ENCODE measurements at places on chromosomes 2 and 18.

DNA sequence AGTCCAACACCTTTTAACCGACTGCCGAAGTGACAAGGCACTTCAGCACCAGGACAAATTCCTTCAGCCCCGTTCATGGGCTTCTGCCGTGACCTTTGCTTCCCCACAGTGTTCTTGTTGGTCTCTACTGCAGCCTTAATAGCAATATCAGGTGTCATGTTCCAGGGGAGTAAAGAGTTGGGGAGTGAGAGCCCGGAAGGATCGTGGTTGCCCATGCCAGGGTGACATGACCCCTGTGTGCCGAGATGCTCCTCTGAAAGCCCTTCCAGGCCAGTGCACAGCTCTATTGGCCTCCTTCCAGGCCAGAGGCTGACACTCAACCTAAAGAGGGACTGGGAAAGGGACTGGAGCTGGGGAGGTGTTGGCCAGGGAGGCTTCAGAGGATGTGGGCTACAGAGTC lies 279.2 kb downstream of the CYRIA start:
- no peak for DNase-seq

DNA sequence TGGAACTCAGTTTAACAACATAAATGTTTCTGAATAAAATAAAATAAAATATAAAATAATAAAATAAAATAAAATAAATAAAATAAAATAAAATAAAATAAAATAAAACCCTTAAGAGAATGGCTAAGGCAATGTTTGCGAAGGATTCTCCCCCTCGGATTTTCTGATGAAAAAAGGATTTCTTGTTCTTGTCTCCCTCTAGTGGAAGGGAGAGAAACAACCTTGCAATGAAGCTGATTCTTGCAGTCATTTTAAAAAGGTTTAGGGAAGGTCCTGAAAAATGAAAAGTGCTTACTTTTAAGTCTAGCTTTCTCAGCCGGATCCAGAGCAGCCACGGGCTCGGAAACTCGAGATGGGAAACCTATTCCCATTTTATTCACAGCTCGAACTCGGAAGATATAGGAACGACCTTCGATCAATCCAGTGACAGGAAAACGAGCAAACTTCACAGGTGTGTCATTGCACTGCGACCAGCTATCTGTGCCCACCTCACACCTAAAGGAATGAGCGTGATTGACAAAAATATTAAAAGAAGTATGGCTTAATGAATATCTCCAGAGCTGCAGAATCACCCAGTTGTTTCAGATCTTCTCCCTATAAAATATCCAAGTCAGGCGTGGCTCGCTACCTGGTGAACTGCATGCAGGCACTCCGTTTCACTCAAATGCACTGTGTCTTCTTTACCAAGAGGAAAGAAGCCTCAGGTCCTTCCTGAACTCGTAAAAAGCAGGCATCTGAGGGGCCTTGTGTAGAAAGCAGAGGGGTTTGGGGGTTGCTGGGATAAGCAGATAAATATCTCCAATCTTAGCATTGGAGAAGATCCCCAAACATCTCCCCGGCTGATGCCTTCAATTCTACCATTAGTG lies 68.1 kb downstream of the MYOM1 start:
- no peak for DNase-seq

DNA sequence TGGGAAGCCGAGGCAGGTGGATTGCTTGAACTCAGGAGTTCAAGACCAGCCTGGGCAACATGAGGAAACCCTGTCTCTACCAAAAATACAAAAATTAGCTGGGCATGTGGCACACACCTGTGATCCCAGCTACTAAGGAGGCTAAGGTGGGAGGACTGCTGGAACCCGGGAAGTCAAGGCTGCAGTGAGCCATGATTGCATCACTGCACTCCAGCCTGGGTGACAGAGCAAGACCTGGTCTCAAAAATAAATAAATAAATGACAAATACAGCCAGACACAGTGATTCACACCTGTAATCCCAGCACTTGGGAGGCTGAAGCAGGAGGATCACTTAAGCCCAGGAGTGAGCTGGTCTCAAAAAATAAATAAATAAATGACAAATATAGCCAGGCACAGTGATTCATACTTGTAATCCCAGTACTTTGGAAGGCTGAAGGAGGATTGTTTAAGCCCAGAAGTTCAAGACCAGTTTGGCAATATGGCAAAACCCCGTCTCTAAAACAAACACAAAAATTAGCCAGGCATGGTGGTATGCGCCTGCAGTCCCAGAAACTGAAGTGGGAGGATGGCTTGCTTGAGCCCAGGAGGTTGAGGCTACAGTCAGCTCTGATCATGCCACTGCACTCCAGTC lies 6.2 kb downstream of the KANSL3 start:
- DNase-seq, result no peak

DNA sequence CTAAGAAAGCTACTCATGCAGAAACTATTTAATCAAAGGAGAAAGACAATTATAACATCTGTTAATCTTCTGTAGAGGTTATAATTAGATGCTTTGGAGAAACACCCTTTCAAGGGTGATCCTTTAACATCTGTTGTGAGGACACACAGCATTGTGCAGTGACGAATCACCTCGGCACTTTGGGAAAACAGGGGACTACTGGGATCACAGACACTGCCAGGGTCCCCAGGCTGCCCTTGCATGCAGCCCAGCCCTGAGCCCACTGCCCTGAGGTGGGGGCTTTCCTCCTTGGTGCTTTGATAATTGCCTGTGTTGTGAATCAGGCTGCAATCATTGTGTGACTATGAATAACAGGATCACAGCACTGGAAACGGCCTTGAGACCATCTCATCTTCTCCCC lies 10.6 kb downstream of the NCKAP5 start:
- DNase-seq, result no peak

- peak; percentile 25 for DNase-seq
These were observed 89.9 kb downstream of the MAPK4 start for GRCh38 chr18:50649821-50650220.

DNA sequence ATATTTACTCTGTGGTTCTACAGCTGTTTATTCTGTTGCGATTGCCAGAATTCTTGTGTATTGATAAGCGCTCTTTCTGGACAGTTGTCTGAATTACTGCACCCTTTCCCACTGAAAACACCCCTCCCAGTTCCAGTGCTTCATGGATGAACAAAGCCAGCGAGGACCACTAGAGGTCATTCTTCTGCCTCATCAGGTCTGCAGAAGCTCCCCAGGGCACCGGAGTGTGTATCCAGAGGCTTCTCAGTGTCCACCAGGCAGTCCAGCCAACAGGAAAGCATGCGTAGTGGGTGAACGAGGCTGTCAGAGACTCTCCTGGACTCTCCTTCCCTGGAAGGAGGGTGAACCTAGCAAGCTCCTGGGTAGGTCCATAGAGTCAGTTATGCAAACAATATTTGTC lies 40.6 kb upstream of the INHBB start:
- DNase-seq, result peak; percentile 47

GRCh38 chr2:15050483-15050882 lies 418.0 kb downstream of the LRATD1 start:
- DNase-seq, result no peak

GRCh38 chr2:102009557-102009956 lies 17.8 kb downstream of the IL1R2 start:
- no peak for DNase-seq

DNA sequence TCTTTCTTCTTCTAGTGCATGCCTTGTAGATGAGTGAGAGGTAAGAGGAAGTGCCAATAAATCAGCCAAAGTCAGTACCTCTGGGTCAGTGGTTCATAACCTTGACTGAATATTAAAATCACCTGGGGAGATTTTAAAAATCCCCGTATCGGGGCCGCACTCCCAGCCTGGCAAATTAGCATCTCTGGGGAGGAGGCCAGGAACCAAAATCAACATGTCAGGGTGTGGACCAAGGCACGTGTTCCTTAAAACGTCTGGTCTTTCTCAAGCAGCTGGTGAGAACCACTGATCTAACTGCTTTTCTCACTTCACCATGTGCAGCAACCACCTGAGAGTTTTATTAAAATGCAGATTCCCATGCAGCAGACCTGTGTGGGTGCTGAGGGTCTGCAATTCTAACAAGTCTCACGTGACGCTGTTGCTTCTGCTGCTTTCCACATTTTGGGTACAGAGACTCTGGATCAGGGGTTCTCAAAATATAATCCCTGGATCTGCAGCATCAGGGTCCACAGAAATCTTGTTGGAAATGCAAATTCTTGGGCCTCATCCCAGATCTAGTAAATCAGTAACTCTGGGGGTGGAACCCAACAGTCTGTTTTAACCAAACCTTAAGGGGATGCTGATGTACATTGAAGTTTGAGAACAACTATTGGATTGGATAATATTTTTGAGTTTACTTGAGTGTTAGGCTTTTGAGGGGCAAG lies 49.5 kb downstream of the CHST9 start:
- DNase-seq, result no peak

DNA sequence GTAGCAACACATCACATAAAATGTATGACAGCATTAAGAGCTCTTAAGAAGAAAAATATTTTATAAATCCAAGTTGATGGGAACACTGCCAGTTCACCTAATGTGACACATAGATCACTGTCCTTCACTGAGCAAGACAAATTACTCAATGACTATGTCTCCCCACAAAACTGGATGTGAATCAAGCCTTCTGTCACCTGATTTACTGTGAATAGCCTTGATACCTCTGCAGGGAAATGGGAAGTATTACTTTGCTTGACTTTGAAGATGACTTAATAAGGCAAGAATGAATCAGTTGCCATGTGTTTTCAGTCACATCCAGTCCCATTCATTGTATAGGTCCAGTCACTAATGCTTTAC lies 94.6 kb downstream of the NYAP2 start:
- DNase-seq, result no peak

- no peak for DNase-seq
These were observed 112.9 kb downstream of the PLB1 start for GRCh38 chr2:28608500-28609424.

- DNase-seq, result no peak
These were observed 359.9 kb upstream of the FSHR start for GRCh38 chr2:49514201-49514600.

GRCh38 chr18:21342372-21342771 lies 100.3 kb downstream of the GREB1L start:
- no peak for DNase-seq

DNA sequence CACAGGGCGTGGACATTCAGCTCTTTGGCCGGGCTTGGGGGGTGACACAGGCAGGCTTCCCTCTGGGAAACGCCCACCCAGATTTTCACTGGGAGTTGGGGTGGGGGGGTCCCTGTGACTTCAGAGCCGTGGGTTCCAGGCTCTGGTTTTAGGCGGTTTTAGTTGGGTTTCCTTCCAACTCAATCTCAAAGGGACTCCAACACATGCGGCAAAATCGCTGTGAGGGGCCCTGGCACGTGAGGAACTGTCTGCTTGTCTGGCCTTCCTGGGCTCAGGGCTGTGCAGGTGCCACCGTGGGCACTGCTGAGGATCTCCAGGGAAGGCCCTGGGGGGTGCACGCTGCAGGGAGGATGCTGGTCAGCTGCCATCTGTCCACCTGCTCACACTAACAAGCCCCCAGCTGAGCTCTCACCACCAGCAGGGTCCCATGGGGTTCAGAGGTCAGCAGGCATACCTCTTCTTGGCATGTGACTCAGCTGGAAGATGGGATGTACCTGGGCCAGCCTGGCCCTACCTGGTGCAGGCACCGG lies 11.7 kb downstream of the HS6ST1 start:
- no peak for DNase-seq

- no peak for DNase-seq
These were observed 107.1 kb downstream of the NDUFA10 start for GRCh38 chr2:239917957-239918481.

DNA sequence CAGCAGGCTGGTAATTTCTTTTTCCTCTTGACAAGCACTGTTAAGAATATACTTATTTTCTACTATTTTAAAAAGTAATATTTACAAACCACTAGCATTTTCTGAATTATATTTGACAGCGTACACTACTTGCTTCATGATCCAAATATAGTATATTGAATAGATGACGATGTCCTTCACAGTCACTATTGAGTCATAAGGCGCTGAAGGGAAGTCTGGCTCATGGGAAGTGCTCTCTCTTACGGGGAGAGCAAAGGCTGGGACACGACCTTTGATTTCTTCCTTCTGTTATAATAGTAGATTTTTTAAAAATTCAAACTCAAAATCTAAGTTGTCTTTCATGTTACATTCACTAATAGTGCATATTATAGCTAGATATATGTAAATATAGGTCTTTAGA lies 357.1 kb downstream of the SOCS6 start:
- DNase-seq, result no peak

DNA sequence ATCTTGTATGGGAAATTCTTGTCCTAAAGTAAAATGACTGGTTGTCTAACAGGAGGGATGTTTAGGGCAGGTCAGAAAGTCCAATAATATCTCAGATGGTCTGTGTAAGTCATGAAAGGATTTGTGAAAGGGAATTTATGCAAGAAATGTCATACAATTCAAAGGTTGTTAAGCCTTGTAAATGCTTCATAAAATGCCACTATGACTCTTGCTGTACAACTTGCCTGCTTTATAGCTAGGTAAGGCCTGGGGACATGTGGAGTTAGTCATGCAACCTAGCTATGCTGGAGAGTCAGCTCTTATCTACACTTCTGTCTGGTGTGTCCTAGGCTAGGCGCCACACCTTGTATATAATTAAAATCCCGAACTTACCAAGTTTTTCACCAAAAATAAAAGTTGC lies 36.9 kb upstream of the VWA3B start:
- DNase-seq, result no peak

GRCh38 chr2:159290289-159290907 lies 3.9 kb upstream of the WDSUB1 start:
- DNase-seq, result no peak

GRCh38 chr2:205563646-205564045 lies 118.7 kb upstream of the NRP2 start:
- no peak for DNase-seq

GRCh38 chr2:239609162-239609561 lies 208.3 kb upstream of the HDAC4 start:
- DNase-seq, result no peak

DNA sequence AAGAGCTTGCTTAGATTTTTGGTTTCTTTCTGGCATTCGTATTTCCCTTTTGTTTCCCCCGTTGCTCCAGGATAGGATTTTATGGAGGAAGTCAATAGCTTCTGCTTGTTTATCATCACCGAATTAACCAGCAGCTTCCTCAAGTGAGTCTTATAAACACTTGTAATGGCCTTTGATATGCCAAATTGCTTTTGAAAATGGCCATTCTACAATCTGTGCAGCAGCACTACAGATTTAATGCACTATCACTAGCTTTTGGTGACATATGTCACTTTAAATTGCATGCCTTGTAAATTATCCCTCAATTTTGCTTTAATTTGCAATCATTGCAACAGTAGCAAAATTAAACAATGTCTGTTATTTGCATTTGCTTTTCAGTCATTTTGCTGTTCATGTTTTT lies 774.7 kb downstream of the METTL4 start:
- no peak for DNase-seq

GRCh38 chr2:179022685-179023084 lies 27.3 kb downstream of the CCDC141 start:
- DNase-seq, result no peak

- DNase-seq, result no peak
These were observed 108.1 kb downstream of the MYT1L start for GRCh38 chr2:2222931-2223330.

DNA sequence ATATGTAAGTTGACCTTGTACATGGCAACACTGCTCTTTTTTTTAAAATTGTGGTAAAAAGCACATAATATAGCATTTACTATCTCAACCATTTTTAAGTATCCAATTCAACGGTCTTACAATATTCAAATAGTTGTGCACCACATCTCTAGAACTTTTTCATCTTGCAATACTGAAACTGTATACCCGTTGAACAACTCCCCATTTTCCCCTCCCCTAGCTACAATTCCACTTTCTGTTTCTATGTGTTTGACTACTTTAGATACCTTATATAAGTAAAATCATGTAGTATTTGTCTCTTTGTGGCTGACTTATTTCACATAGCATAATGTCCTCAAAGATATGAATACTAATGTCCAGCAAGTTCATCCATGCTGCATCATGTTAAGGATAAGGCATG lies 452.1 kb downstream of the TXNL1 start:
- DNase-seq, result no peak
